Thoracic aorta (tissue), 2 donors: ENCODE measurements at places on chromosomes 3 and 15. TPM values are rescaled to one million over a fixed set of nuclear protein-coding genes. Genes with fewer than 3 reads are reported as not detected.

The KLHL6 gene
- 10.2 TPM for total RNA-seq

The PARP9 gene
- total RNA-seq = 38.0 TPM

The AADACL2 gene
- not detected for total RNA-seq

The INKA1 gene
- total RNA-seq = 9.2 TPM

The CD200R1 gene
- 3.2 TPM for total RNA-seq

The KIAA1143 gene
- 28.9 TPM for total RNA-seq

The SLC27A2 gene
- total RNA-seq = not detected

GRCh38 chr3:55285156-55285555, 201.9 kb downstream of the WNT5A start:
- H3K27me3 ChIP-seq = no peaks in the 10 kb centered on the region

DNA sequence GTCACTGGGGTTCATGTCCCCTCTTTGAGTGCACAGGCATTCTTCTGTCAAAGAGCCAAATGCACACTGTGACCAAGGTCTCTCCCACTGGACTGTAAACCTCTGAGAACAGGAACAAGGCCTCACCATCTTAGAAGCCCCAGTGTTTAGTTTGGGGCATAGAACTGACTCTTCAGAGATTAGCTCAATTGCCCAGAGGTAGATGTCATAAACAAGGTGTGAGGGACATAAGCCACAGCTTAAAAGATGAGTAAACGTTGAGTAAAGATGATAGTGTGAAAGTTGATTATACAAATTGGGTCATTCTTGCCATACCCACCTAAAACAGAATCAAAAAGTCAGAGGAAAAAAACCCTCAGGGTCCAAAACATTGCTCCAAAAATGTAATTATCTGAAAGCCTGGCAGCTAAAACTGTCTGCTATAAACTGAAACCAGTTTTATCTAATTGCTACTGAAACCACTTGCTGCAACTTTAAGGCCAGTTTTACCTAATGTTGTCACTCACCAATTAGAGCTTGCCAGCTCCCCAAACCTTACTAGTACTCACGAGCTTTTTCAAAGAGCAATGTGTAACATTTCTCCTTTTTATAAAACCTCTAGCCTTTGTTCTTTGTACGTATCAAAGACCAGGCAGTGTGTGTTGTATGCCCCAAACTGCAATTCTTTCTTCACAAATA, 415.2 kb downstream of the RAP2B start:
- H3K4me1 ChIP-seq = no peaks in the 10 kb centered on the region
- H3K4me3 ChIP-seq = no peak overlapping the region
- DNase-seq = no peak

DNA sequence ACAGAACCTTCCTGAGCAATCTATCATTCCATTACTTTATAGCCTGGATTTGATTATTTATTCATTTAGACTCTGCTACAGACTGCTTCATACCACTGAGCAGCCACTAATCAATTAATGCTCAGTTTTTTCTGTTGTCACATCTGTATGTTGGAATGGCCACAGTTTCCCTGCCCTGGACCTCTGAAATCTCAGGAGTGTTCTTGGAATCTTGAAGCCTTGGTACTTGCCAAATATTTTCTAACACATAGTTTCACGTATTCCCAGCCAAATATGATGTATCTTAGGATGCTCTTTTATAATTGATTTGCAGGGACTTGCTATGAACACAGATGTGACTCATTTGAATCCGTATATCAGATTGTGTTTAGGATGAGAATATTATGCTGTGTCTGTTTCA, 225.8 kb downstream of the TAFA4 start:
- no peaks in the 10 kb centered on the region for H3K27me3 ChIP-seq
- H3K36me3 ChIP-seq = no peaks in the 10 kb centered on the region
- DNase-seq = no peak
- H3K27ac ChIP-seq = no peak overlapping the region

- no peaks in the 10 kb centered on the region for H3K4me1 ChIP-seq
- no peaks in the 10 kb centered on the region for H3K36me3 ChIP-seq
- H3K4me3 ChIP-seq = no peak overlapping the region
- no peak for DNase-seq
These were observed 118.1 kb downstream of the AGBL1 start for GRCh38 chr15:86197770-86198169.

DNA sequence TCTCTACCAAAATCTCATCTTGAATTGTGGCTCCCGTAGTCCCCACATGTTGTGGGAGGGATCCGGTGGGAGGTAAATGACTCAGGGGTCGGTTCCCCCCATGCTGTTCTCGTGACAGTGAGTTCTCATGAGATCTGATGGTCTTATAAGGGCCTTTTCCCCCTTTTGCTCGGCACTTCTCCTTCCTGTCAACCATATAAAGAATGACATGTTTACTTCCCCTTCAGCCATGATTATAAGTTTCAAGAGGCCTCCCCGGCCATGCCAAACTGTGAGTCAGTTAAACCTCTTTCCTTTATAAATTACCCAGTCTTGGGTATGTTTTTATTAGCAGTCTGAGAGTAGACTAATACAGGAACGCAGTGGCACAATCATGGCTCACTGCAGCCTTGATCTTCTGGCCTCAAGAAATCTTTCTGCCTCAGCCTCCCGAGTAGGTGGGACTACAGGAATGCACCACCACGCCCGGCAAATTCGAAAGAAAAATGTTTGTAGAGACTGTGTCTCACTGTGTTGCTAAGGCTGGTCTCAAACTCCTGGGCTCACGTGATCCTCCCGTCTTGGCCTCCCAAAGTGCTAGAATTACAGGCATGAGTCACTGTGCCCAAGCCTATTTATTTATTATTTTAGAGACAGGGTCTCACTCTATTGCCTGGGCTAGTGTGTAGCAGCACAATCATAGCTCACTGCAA, 101.0 kb downstream of the ATP10A start:
- H3K4me3 ChIP-seq = no peak overlapping the region
- H3K36me3 ChIP-seq = peaks cover 13% of the 10 kb centered on the region
- peak overlapping the region; percentile 52 for H3K27ac ChIP-seq
- no peaks in the 10 kb centered on the region for H3K27me3 ChIP-seq

GRCh38 chr3:115598216-115598615, 25.1 kb upstream of the GAP43 start:
- H3K36me3 ChIP-seq = no peaks in the 10 kb centered on the region
- no peaks in the 10 kb centered on the region for H3K4me1 ChIP-seq
- no peak for DNase-seq
- no peaks in the 10 kb centered on the region for H3K27me3 ChIP-seq
- H3K4me3 ChIP-seq = no peak overlapping the region

DNA sequence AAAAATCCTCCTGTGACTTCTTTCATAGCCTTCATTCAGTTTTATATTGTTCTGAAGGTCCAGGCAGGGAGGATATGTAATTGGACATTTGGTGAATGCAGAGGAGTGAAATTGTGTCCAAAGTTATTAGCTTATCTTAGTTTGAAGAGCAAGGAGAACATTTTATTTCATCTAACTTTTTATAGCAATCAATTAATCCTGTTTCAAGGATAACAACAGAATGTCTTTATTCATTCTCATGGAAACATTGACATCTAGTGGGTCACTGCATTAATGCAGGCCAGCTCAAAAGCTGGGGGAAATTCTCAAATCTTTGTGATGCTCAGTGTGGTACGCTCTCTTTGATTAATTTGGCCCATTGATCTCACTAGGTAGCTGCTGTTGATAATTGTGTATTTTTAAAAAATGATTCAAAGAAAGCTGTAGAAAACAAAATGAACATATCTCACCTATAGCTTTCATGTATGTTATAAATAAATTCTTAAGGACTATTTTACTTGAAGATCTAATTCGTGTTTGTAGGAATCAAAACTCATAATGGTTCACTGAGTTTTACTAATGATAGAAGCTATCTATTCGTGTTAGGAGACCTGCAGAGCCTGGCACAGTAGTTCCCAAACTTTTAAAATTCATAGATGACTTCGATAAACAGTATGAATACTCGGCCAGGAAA, 150.8 kb upstream of the KCNMB2 start:
- H3K27ac ChIP-seq = peak overlapping the region; percentile 20
- peaks cover 12% of the 10 kb centered on the region for H3K4me1 ChIP-seq
- H3K36me3 ChIP-seq = no peaks in the 10 kb centered on the region
- DNase-seq = no peak

GRCh38 chr3:13091898-13092611, 18.8 kb upstream of the IQSEC1 start:
- DNase-seq = no peak
- no peak overlapping the region for H3K4me3 ChIP-seq
- no peaks in the 10 kb centered on the region for H3K36me3 ChIP-seq
- no peak overlapping the region for H3K27ac ChIP-seq
- no peaks in the 10 kb centered on the region for H3K27me3 ChIP-seq
- H3K4me1 ChIP-seq = no peaks in the 10 kb centered on the region
